Astrocyte (in vitro differentiated cells and primary cell): ENCODE measurements at places on chromosomes 11 and 22.
A peak's percentile ranks its signal among the peaks of the same experiment; 100 is the strongest.

GRCh38 chr11:2581931-2582350 is 117.9 kb downstream of the KCNQ1OT1 start:
- no peaks in the 10 kb centered on the region for H3K4me1 ChIP-seq
- no peak for DNase-seq
- no peaks in the 10 kb centered on the region for H3K27me3 ChIP-seq
- H3K27ac ChIP-seq, result no peak overlapping the region
- H3K36me3 ChIP-seq, result no peaks in the 10 kb centered on the region
- no peak overlapping the region for H3K4me3 ChIP-seq

DNA sequence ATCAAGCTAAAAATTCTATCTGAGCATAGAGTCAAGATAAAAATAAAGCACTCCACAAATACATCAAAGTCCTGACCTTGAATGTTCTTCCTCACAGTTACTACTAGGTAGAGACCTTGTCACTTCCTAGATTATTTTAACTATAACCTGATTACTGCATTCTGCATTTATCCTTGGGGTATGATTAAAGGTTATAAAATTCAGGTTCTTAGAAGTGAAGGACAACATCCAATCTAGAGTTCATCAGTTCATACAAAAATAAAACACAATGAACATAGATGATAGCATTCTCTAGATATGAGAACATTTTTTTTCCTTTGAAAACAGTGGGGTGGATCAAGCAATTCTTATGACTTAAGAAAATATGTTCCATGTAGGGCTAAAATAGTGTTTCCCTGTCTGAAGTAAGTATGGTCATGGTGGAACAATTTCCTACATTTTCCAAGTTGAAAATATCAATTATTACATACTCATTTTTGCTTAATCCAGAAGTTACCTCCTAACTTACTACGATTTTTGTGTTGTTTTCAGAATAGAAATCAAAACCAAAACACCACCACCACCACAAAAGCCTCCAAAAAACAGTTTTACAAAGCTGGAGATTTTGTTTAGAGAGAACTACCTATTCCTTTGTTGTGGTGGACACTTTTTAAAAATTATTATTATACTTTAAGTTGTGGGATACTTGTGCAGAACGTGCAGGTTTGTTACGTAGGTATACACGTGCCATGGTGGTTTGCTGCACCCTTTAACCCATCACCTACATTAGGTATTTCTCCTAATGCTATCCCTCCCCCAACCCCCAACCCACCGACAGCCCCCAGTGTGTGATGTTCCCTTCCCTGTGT is 112.0 kb upstream of the DDI1 start:
- H3K4me3 ChIP-seq, result no peak overlapping the region
- H3K27me3 ChIP-seq, result no peaks in the 10 kb centered on the region
- peak overlapping the region; percentile 39 for H3K27ac ChIP-seq
- peaks cover 5% of the 10 kb centered on the region for H3K4me1 ChIP-seq
- H3K36me3 ChIP-seq, result no peaks in the 10 kb centered on the region
- peak; percentile 47 for DNase-seq

DNA sequence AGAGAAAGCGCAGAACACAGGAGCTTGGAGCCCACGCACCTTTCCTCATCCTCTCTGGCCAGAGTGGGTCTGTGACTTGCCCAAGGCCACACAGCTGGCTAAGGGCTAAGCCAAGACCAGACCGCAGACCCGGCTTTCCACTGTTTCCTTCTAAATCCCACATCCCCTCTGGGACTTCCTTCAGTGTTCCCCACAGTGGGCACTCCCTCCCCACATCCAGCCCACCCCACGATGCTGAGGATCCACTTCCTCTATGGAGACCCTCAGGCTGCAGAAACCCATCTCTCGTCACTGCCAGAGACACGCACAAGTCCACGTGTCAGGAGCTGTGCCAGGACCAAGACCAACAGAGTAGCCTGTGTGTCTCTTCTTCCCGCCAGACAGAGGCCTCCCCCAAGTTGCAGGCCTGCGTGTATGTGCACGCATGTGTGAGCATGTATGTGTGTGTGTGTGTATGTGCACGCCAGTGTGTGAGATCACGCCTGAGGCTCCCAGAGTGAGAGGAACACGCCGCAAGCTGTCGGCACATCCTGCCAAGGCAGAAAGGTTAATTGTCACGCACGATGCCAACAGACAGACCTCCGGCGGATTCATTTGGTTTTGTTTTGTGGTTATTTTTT is 21.6 kb downstream of the PDGFB start:
- no peak for DNase-seq
- no peaks in the 10 kb centered on the region for H3K27me3 ChIP-seq
- no peak overlapping the region for H3K27ac ChIP-seq
- H3K36me3 ChIP-seq, result no peaks in the 10 kb centered on the region

- peak; percentile 9 for DNase-seq
- H3K27me3 ChIP-seq, result no peaks in the 10 kb centered on the region
- peaks cover 10% of the 10 kb centered on the region for H3K4me1 ChIP-seq
- H3K36me3 ChIP-seq, result no peaks in the 10 kb centered on the region
- no peak overlapping the region for H3K27ac ChIP-seq
- no peak overlapping the region for H3K4me3 ChIP-seq
These were observed 860.5 kb upstream of the LRRC4C start for GRCh38 chr11:42319921-42320320.

DNA sequence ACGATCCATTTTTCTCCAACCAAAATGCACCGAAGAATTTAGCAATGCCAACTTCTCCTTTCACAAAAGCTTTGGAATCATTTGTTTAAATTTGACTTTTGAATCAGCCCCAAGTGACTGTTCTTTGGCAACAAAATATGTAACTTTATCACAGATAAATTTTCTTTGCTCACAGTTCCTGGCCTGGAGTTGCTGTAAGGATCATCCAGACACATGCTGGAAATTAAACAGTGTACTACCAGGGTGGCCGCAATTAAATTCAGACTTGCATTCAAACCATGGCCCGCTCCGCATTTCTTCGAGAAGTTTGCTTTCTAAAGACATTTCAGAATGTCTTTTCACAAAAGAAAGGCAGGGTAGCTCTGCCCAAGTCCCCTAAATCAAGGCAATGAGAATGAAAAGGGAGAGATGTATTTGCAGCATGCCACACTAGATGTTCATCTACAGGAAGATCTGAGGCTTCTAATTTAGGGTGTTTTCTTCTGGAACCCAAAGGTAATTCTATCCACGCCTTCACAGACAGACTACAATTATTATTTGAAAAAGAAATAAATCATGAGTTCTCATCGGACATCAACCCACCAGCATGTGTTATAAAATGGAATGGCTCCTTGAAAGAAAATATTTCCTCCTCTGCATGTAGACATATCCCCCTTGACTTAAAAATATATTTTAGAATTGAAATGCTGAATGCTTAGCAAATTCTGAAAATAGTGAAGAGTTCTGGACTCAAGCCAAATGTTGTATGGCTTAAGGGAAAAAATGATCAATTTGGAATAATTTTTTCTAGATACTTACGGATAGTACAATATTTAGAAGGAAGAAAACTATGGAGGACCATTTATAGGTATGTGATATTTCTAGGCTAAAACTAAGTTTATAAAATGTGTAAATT is 189.7 kb upstream of the BLID start:
- H3K4me3 ChIP-seq, result no peak overlapping the region
- no peak for DNase-seq
- H3K4me1 ChIP-seq, result peaks cover 6% of the 10 kb centered on the region
- H3K36me3 ChIP-seq, result no peaks in the 10 kb centered on the region

DNA sequence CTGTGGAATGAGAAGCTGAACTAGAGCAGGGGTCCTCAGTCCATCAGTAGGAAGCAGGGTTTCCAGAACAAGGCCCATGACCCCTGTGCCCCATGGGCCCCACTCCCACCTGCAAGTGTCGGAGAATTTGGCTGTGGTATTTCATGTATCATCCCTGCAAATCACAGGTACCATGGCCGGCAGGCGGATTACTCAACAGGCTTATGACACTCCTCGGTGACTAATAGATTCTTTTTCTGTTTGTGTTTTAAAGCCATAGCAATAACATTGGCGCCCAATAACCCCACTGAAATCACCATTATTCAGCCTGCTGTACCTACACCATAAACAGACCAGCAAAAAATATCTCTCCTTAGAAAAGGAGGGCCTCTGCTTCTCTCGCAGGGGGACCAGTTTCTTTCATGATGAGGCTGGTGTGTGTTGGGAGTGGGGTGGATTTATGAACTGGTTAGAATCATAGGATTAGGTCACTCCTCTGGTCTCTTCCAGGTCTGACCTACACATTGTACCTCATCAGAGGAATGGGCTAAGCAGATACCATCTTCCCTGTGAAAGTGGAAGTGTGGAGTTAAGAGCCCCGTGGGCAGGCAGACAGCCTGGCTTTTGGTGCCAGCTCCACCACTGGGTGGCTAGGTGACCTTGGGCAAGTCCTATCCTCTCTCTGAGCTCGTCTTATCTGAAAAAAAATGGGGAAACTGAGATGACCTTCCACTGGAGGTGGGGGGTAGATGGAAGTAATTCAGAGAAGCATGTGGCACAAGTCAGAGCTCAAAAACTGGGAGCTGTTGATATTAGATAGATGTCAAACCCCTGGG is 60.2 kb upstream of the WNT11 start:
- H3K27ac ChIP-seq, result peak overlapping the region; percentile 51
- H3K27me3 ChIP-seq, result peaks cover 13% of the 10 kb centered on the region
- no peaks in the 10 kb centered on the region for H3K36me3 ChIP-seq

GRCh38 chr11:30284836-30285235 is 38.1 kb upstream of the ARL14EP start:
- no peak overlapping the region for H3K4me3 ChIP-seq
- H3K4me1 ChIP-seq, result peaks cover 5% of the 10 kb centered on the region
- no peak for DNase-seq
- H3K36me3 ChIP-seq, result no peaks in the 10 kb centered on the region
- no peak overlapping the region for H3K27ac ChIP-seq
- H3K27me3 ChIP-seq, result no peaks in the 10 kb centered on the region

- no peaks in the 10 kb centered on the region for H3K27me3 ChIP-seq
- H3K4me1 ChIP-seq, result peaks cover 12% of the 10 kb centered on the region
- no peaks in the 10 kb centered on the region for H3K36me3 ChIP-seq
These were observed 2.8 kb downstream of the HMOX1 start for GRCh38 chr22:35383679-35384071.

- H3K36me3 ChIP-seq, result no peaks in the 10 kb centered on the region
- no peak overlapping the region for H3K4me3 ChIP-seq
- no peaks in the 10 kb centered on the region for H3K4me1 ChIP-seq
- no peak overlapping the region for H3K27ac ChIP-seq
These were observed 21.4 kb upstream of the DKK3 start for GRCh38 chr11:12029738-12030363.
